ENCODE measurements at places on chromosomes 5 and 9. TPM values are rescaled to one million over a fixed set of nuclear protein-coding genes. Genes with fewer than 3 reads are reported as not detected.

The CDO1 gene
- not detected for total RNA-seq

The FSTL4 gene
- 4.1 TPM for total RNA-seq

The PCA3 gene
- not detected for total RNA-seq

The ZNF608 gene
- total RNA-seq: 0.81 TPM

The BASP1 gene
- 209 TPM for total RNA-seq

The BTNL3 gene
- total RNA-seq: not detected

The SGTB gene
- 6.6 TPM for total RNA-seq

The STPG3 gene
- total RNA-seq: not detected

The PCDHB9 gene
- 0.09 TPM for total RNA-seq

The STC2 gene
- 49.1 TPM for total RNA-seq

The ZNF366 gene
- total RNA-seq: not detected

The KIF4B gene
- 0.02 TPM for total RNA-seq

The TMC1 gene
- total RNA-seq: 0.02 TPM

The NSD1 gene
- total RNA-seq: 21.9 TPM

The BTNL8 gene
- not detected for total RNA-seq

The PDGFRB gene
- total RNA-seq: 0.80 TPM

The SPIN1 gene
- 37.3 TPM for total RNA-seq

The TMEM245 gene
- total RNA-seq: 57.5 TPM

The PDLIM4 gene
- total RNA-seq: 0.87 TPM

The ADAMTS2 gene
- total RNA-seq: 0.03 TPM

The SPRY4 gene
- 11.4 TPM for total RNA-seq

The PCDHA1 gene
- total RNA-seq: 0.14 TPM

The PCDHB5 gene
- 1.3 TPM for total RNA-seq

The SPAG8 gene
- total RNA-seq: 0.34 TPM

The BTNL9 gene
- total RNA-seq: 1.1 TPM

The BRD9 gene
- total RNA-seq: 37.8 TPM

The PRRT1B gene
- total RNA-seq: 0.30 TPM

The TMOD1 gene
- 1.9 TPM for total RNA-seq
